ENCODE measurements at places on chromosomes 16 and 17.

DNA sequence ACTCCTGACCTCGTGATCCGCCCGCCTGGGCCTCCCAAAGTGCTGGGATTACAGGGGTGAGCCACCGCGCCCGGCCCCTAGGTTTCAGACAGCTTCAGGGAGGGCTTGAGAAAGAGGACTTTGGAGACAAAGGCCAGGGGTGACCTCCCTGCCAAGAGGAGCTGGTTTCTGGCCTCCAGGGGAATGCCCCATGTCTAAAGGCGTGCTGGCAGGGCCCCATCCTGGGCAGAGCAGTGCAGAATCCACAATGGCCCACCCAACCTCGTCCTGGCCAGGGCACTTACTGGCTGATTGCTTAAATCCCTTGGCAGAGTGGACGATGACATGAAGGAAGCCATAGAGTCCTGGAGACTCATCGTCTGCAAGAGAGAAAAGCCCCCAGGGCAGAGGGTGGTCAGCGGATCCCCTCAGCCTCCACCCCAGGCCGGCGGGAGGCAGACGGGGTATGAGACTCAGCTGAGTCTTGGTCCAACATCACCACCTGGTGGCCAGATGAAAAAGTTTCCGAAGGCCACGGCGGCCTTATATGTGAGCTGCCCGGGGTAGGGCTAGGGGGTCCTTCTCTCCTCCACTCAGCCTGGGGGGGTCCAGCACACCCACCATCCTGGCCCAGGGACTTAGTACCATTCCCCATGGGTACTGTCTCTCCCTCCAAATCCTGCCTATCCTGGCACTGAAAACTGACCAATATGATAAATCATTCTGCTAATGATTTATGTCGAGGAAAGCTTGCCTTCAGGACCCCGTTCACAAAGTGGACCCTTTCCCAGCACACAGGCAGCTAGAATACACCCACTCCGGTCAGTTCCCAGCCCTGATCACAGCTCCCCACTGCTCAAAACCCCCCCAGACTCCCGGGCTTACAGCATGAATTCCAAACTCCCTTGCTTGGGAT is 59.1 kb downstream of the TIMM22 start:
- DNase-seq: peak; percentile 46

DNA sequence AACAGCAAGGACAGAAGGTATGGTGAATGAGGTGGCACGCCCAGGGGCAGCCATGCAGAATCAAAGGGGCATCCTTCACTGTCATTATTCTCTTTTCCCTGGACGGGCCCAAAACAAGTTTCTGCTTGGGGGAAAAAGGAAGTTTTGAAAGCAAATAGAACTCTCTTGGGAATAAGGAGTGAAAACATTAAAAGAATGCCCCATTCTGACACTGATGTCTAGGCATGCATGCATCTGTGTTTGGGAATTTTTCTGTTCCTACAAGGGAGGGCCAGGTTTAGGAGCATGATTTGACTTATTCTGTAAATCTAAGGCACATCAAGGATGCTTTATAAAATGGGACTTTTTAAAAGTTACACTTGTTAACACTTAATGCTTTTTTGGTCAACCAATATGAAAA is 34.3 kb upstream of the SLC12A3 start:
- DNase-seq: no peak

GRCh38 chr17:44906010-44906646 is 6.9 kb upstream of the EFTUD2 start:
- no peak for DNase-seq

DNA sequence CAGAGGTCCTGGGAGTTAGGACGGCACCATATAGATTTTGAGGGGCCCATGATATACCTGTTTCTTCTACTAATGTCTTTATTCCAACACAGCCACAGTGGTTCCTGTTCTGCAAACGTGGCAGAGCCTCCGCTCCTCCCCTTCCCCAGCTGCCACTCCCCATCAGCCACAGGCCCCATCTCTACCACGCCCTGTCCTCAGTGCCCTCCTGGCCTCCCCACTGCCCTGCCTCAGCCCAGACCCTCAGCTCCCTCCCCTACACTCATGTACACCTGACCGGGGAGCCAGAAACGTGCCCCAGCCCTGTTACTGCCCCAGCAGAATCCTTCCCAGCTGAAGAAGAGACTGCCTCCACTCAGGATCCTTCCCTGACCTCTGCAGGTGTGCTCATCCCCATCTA is 11.9 kb upstream of the RBFOX3 start:
- no peak for DNase-seq

All from SHP77 (cell line).